ENCODE measurements at places on chromosomes 3 and 15. TPM values are rescaled to one million over a fixed set of nuclear protein-coding genes. Genes with fewer than 3 reads are reported as not detected.

SLC9A9 gene
- total RNA-seq, result 31.0 TPM

SMCO1 gene
- total RNA-seq, result not detected

MRPS11 gene
- total RNA-seq, result 35.7 TPM

SLC22A13 gene
- not detected for total RNA-seq

FLNB gene
- 408 TPM for total RNA-seq

FETUB gene
- not detected for total RNA-seq

CHRNA7 gene
- total RNA-seq, result 3.7 TPM

ARL13B gene
- 10.7 TPM for total RNA-seq

PRR23E gene
- not detected for total RNA-seq

MASP1 gene
- total RNA-seq, result 22.1 TPM

FEZF2 gene
- not detected for total RNA-seq

HCLS1 gene
- total RNA-seq, result 27.0 TPM

GRCh38 chr3:143581972-143582722 is 266.1 kb downstream of the SLC9A9 start:
- H3K36me3 ChIP-seq, result no peaks in the 10 kb centered on the region
- no peak overlapping the region for H3K4me3 ChIP-seq
- H3K27ac ChIP-seq, result no peak overlapping the region

- H3K4me1 ChIP-seq, result no peaks in the 10 kb centered on the region
- no peak overlapping the region for H3K4me3 ChIP-seq
- H3K27me3 ChIP-seq, result no peaks in the 10 kb centered on the region
- no peak overlapping the region for H3K27ac ChIP-seq
Measured at GRCh38 chr3:54357301-54357700, 234.9 kb downstream of the CACNA2D3 start.

- no peaks in the 10 kb centered on the region for H3K27me3 ChIP-seq
- no peak overlapping the region for H3K4me3 ChIP-seq
- H3K4me1 ChIP-seq, result no peaks in the 10 kb centered on the region
- H3K27ac ChIP-seq, result no peak overlapping the region
Measured at GRCh38 chr3:12716605-12717151, 42.4 kb downstream of the TMEM40 start.

DNA sequence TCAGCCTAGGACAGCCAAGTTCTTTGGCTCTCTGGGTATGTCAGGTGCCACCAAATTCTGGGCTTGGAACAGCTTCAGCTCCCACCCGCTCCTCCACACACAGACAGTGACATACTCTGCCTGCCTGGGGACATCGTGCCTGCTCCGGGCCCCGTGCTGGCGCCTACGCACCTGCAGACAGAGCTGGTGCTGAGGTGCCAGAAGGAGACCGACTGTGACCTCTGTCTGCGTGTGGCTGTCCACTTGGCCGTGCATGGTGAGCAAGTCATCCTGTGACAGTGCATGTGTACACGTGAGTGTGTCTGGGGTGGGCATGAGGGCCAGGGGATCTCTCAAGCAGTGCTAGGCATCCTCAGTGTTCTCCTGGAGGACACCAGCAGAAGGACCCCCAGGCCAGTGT is 922 bp downstream of the IL17RC start:
- H3K4me3 ChIP-seq, result peak overlapping the region; percentile 51
- no peaks in the 10 kb centered on the region for H3K27me3 ChIP-seq
- no peak for DNase-seq
- H3K27ac ChIP-seq, result peak overlapping the region; percentile 94
- H3K36me3 ChIP-seq, result no peaks in the 10 kb centered on the region

- H3K27ac ChIP-seq, result no peak overlapping the region
- H3K4me3 ChIP-seq, result no peak overlapping the region
- no peaks in the 10 kb centered on the region for H3K36me3 ChIP-seq
Measured at GRCh38 chr3:64229903-64230302, 4.6 kb upstream of the PRICKLE2 start.

- no peak for DNase-seq
- H3K36me3 ChIP-seq, result no peaks in the 10 kb centered on the region
- no peak overlapping the region for H3K27ac ChIP-seq
- H3K4me3 ChIP-seq, result no peak overlapping the region
Measured at GRCh38 chr3:36364260-36364659, 16.0 kb upstream of the STAC start.

DNA sequence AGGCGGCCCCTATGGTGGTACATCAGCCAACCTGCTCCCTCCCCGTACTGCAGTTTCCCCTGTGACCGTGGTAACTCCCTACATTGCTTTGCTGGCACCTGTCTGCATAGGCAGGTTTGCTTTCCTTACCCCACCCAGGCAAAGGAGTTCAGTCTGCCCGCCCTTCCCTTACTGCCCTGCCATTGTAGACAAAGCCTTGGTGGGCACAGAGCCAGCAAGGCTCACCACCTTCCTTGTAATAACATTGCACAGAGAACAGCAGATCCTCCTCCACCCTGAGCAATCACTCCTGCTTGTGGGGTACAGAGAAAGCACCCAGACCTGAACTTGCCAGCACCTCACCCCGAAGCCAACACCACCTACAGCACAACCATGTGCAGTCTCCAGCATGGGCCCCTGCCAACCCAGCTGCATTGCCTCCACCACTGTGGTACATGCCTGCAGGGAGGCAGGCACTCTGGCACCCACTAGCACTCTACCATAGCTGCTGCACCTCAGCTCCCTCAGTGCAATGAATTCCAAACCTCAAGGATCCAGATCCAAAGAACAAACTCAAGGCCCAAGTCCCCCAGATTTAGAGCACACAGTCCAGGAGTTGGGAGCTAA is 192.7 kb upstream of the KCNMB2 start:
- no peaks in the 10 kb centered on the region for H3K36me3 ChIP-seq
- H3K27ac ChIP-seq, result no peak overlapping the region

DNA sequence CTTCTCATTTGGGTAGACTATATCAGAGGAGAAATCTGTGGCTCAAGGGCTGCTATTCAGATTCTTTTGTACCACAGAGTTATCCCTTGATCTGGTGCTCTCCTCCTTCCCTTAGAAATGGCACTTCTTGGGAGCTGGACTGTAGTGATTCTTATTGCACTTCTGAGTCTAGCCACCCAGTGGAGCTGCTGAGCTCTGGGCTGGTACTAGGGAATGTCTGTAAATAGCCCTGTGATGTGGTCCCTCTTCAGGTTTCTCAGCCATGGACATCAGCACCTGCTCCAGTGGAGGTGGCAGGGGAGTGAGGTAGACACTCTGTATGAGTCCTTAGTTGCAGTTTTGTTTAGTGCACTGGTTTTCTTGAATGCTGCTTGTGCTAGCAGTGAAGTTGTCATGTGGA is 1292.6 kb downstream of the SI start:
- H3K27ac ChIP-seq, result no peak overlapping the region
- no peaks in the 10 kb centered on the region for H3K4me1 ChIP-seq
- H3K4me3 ChIP-seq, result no peak overlapping the region
- no peaks in the 10 kb centered on the region for H3K27me3 ChIP-seq
- DNase-seq, result no peak

DNA sequence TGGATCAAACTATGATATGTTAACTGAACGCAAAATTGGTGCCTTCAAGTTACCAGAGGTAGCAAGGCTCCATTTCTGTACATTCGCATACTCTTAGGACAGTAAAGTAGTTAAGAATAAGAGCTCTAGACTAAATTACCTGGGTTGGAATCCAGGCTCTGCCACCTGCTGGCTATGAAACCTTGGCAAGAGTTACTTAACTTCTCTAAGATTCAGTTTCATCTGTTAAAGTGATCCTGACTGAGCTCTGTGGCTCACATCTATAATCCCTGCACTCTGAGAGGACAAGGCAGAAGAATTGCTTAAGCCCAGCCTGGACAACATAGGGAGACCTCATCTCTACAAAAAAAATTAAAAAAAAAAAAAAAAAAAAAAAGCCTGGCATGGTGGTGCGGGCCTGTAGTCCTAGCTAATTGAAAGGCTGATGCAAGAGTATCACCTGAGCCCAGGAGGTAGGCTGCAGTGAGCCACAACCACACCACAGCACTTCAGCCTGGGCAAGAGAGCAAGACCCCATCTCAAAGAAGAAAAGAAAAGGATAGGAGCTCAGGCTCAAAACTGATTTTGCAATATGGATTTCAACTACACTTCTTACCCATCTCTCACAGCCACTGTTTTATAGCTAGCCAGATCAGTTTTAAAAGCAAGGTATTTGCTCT is 21.3 kb downstream of the GSK3B start:
- H3K27ac ChIP-seq, result no peak overlapping the region
- DNase-seq, result no peak
- no peaks in the 10 kb centered on the region for H3K4me1 ChIP-seq
- no peaks in the 10 kb centered on the region for H3K36me3 ChIP-seq
- no peaks in the 10 kb centered on the region for H3K27me3 ChIP-seq
- no peak overlapping the region for H3K4me3 ChIP-seq

DNA sequence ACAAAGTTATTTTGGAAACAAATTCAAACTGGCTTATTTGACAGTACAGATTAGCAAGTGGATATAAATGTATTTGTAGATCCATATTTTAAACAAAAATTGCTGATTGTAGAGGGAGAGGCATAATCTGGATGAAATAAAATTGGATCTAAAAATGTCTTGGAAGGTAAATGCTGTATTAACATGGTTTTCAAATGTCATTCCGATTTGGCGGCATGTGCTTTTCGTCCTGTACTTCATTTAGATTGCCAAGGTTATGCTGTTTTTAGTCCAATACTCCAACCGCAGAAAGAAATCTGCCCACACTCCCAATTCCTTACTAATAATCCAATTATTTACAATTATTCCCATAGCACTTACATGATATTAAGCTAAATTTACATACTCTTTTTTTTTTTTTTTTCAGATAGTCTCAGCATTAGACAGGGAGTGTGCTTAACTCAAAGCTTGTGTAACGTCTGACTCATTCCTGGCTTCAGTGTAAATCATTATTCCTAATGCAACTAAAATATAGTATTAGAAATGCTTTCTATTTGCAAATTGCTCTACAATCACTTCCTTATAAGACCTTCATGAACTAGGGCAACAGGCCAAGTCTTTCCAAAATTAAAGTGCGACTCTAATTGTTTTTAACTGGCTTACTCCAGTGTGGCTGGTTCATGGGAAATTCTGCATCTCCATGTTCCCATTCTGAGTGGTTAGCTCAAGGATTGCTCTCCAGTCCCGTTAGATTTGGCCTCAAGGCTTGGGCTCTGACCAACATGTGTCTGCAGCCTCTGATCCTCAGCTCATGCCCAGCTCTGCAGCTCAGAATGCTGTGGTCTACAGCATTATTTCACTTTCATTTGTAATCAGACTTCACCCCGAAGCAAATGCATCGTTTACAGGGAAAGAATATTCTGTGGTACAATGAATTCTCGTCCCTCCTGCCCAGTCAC is 103.9 kb downstream of the FBN1 start:
- H3K4me1 ChIP-seq, result no peaks in the 10 kb centered on the region
- no peak overlapping the region for H3K27ac ChIP-seq
- DNase-seq, result no peak
- no peaks in the 10 kb centered on the region for H3K36me3 ChIP-seq
- H3K27me3 ChIP-seq, result no peaks in the 10 kb centered on the region

GRCh38 chr3:49019941-49020329 is 1.6 kb upstream of the DALRD3 start:
- no peaks in the 10 kb centered on the region for H3K27me3 ChIP-seq
- peak overlapping the region; percentile 79 for H3K4me3 ChIP-seq
- H3K27ac ChIP-seq, result peak overlapping the region; percentile 99
- no peak for DNase-seq

- no peaks in the 10 kb centered on the region for H3K36me3 ChIP-seq
- DNase-seq, result peak; percentile 3
- H3K27ac ChIP-seq, result no peak overlapping the region
- no peak overlapping the region for H3K4me3 ChIP-seq
Measured at GRCh38 chr15:25172691-25173090, 217.9 kb downstream of the SNRPN start.

- no peak overlapping the region for H3K27ac ChIP-seq
- no peaks in the 10 kb centered on the region for H3K27me3 ChIP-seq
- no peak overlapping the region for H3K4me3 ChIP-seq
- H3K36me3 ChIP-seq, result no peaks in the 10 kb centered on the region
Measured at GRCh38 chr3:56075089-56075488, 393.2 kb downstream of the ERC2 start.

DNA sequence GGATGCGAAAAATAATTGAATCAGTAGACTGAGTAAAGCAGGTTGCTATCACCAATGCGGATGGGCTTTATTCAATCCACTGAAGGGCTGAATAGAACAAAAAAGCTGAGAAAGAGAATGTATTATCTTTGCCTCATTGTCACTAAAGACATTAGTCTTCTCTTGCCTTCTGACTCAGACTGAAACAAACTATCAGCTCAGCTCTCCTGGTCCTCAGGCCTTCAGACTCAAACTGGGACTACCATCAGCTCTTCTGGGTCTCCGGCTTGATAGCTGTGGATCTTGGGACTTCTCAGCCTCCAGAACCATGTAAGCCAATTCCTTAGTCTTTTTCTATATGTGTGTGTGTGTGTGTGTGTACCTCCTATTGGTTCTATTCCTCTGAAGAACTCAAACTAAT is 12.6 kb downstream of the IFT57 start:
- no peaks in the 10 kb centered on the region for H3K4me1 ChIP-seq
- no peaks in the 10 kb centered on the region for H3K36me3 ChIP-seq
- no peak overlapping the region for H3K27ac ChIP-seq
- no peak for DNase-seq

GRCh38 chr3:99471353-99472323 is 166.8 kb upstream of the COL8A1 start:
- no peaks in the 10 kb centered on the region for H3K27me3 ChIP-seq
- no peak for DNase-seq
- no peak overlapping the region for H3K4me3 ChIP-seq
- no peaks in the 10 kb centered on the region for H3K4me1 ChIP-seq

- no peak for DNase-seq
- no peaks in the 10 kb centered on the region for H3K36me3 ChIP-seq
- H3K27ac ChIP-seq, result no peak overlapping the region
- no peaks in the 10 kb centered on the region for H3K4me1 ChIP-seq
Measured at GRCh38 chr3:160671231-160671630, 5.7 kb upstream of the ARL14 start.

GRCh38 chr3:54781728-54782127 is 146.1 kb downstream of the LRTM1 start:
- H3K27ac ChIP-seq, result no peak overlapping the region
- H3K36me3 ChIP-seq, result no peaks in the 10 kb centered on the region
- H3K4me1 ChIP-seq, result no peaks in the 10 kb centered on the region
- no peak for DNase-seq

DNA sequence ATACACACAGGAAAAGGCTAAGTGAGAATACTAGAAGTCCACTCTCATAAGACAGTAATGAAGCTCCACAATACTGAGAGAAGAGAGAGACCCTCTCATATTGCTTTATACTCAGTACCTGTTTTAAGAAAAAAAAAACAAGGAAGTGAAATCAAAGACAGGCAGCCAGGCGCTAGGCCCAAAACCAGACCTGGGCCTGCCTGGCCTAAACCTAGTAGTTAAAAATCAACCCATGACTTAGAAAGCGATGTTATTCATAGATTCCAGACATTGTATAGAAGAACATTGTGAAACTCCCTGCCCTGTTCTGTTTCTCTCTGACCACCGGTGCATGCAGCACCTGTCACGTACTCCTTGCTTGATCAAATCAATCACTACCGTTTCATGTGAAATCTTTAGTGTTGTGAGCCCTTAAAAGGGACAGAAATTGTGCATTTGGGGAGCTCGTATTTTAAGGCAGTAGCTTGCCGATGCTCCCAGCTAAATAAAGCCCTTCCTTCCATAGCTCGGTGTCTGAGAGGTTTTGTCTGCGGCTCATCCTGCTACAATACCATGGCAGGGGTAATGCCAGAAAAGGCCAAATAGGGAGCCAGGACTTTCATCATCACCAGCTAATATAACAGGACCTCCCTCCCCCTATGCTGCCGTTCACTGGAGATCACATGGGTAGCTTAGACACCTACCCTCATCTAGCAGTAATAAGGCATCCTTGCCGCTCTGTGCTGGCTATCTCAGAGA is 1294.1 kb downstream of the NSUN3 start:
- H3K36me3 ChIP-seq, result no peaks in the 10 kb centered on the region
- no peak overlapping the region for H3K4me3 ChIP-seq
- no peaks in the 10 kb centered on the region for H3K4me1 ChIP-seq
- DNase-seq, result no peak
- H3K27ac ChIP-seq, result no peak overlapping the region

GRCh38 chr15:63192619-63193206 is 3.3 kb downstream of the RAB8B start:
- no peaks in the 10 kb centered on the region for H3K4me1 ChIP-seq
- no peak overlapping the region for H3K27ac ChIP-seq
- no peak for DNase-seq

Data from prostate gland (tissue), 2 donors.